ENCODE measurements at places on chromosomes 5 and 9.

GRCh38 chr9:129761293-129761900 is 8.6 kb upstream of the PTGES start:
- DNase-seq: no peak

DNA sequence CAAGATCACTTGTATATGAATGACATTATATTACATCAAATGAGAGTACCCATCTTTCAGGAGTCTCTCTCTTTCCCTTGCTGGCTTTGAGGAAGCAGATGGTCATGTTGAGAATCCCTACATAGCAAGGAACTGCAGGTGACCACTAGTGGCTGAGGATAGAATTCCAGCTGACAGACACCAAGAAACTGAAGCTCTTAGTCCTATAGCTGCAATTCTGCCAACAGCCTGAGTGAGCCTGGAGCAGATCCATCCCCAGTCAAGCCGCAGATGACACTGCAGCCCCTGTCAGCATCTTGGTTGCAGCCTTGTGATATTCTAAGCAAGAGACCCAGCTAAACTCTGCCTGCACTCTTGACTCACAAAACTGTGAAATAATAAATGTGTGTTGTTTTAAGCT is 531.5 kb downstream of the CSNK1G3 start:
- DNase-seq: no peak

- no peak for DNase-seq
These were observed 267.5 kb downstream of the NR3C1 start for GRCh38 chr5:143135832-143136551.

- DNase-seq: no peak
These were observed 28.1 kb upstream of the F2RL1 start for GRCh38 chr5:76790632-76791290.

DNA sequence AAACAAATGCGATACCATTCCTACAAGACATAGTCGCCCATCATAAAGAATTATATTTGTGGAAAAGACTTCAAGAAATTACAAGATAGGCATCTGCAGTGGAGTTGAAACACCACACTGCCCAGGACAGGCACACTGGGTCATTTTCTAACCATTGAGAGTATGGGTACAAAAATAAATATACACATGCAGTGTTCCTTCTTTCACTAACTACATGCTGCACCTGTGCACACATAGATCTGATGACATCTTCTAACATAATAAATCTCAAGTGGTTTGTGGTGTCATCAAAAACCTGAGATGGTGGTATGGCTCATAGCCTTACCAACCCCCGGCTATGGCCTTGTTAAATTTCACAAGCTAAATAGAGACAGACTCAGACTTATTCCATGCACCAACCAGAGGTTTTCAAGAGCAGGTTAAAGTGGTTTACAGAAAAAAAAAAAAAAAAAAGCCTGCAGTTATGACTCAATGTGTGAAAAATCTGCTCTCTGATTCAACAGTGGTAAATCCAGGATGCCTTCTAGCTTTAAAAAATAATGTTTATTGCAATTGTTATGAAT is 12.4 kb upstream of the NFIB start:
- DNase-seq: peak; percentile 93

- DNase-seq: no peak
These were observed 33.0 kb downstream of the IRF1 start for GRCh38 chr5:132457371-132458225.

GRCh38 chr5:119878712-119879111 is 249.4 kb downstream of the FAM170A start:
- no peak for DNase-seq
